ENCODE measurements at places on chromosomes 2 and 18. TPM values are rescaled to one million over a fixed set of nuclear protein-coding genes. Genes with fewer than 3 reads are reported as not detected.

The SRD5A2 gene
- total RNA-seq: not detected

The CYS1 gene
- total RNA-seq: under 0.01 TPM

The UGT1A4 gene
- not detected for total RNA-seq

The GALNT1 gene
- total RNA-seq: 127 TPM

The MFF gene
- 35.4 TPM for total RNA-seq

The CFAP210 gene
- total RNA-seq: not detected

The TRIM43 gene
- not detected for total RNA-seq

DNA sequence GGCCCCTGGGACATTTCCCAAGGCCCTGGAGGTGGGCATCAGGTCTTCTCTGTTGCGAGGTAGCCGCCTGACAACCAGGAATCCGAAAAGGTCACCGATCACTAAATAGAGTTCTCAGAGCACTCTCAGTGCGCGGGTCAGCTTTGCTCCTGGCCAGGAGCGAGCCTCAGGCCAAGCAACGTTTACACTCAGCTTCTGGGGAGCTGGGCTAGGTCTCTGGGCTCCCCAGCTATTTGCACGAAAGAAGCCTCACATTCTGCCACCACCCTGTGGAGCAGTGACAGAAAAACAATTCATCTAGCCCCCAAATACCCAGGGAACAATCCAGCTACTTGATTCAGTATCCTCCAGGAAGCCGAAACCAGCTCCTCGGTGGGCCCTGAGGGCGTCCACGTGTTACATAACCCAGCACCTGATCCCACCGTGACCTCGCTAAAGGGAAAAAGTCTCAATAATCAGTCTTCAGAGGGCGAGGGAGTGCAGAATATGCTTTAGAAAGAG lies 3.3 kb downstream of the SH3BP4 start:
- DNase-seq: no peak

DNA sequence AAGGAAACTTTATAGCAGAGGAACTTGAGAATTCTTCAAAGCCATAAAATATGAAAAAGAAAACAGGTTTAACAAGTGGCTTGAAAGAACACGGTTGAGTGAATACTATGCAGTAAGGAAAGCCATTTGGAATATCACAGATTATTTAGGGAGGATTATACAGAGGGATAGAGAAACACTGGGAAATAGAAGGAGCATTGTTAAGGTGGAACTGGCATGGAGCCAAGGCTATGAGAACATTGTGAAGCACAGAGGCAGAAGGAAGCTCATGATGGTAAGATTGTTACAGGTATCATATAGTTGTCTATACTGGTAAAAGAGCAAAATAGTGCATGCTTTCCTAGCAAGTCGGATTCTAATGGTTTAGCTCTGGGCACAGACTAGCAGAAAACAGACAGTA lies 87.1 kb downstream of the SS18 start:
- DNase-seq: peak; percentile 48

- DNase-seq: no peak
Measured at GRCh38 chr2:127917916-127918315, 32.2 kb upstream of the AMMECR1L start.

DNA sequence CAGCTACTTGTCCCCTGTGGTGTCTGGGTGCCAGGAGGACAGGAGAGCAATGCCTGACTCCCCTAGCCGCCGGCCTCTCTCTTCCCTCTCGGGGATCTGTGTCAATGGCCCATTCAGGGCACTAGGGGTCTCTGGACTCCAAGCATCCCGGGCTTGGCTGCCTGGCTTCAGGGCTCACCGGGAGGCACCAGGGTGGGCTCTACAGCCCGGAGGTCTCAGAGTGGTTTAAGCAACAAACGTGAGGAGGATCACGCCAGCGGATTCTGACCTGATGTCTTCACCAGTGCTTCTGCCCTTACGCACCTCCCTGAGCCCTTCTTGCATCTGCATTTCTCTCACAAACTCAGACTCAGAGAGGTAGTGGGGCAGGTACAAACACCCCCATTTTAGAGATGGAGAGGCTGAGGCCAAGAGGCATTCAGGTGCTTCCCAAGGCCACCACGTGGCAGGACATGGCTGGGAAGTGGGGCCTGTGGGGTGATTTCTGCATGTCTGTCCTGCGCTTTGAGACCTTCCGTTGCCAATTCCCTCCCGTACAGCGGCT lies 243.0 kb downstream of the CELF4 start:
- no peak for DNase-seq

GRCh38 chr2:208097801-208098200 lies 26.5 kb downstream of the CRYGD start:
- peak; percentile 58 for DNase-seq

- DNase-seq: no peak
Measured at GRCh38 chr2:207768168-207768865, 1.4 kb downstream of the FZD5 start.

DNA sequence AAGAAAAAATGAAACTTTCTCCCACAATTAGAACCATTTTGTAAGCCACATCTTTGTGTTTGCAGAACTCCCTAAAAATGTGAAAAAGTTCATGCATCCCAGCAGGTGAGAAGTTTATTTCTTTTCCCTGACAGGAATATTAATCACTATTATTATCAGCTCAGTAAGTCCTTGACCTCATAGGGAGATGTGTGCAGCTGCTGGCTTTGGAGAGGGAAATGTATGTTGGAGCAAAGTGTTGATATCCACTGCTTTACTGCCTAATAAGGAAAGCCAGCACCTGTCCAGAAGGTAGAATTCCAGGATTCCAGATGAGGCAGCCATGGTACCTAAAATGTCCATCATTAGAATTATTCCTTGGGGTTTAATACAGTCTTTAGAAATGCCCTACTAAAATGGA lies 35.8 kb upstream of the CCNT2 start:
- DNase-seq: no peak

- DNase-seq: no peak
Measured at GRCh38 chr2:74658516-74658915, 4.5 kb downstream of the SEMA4F start.

- DNase-seq: no peak
Measured at GRCh38 chr2:195472501-195473234, 184.4 kb upstream of the SLC39A10 start.

GRCh38 chr2:120313695-120314615 lies 32.0 kb upstream of the INHBB start:
- no peak for DNase-seq

- DNase-seq: no peak
Measured at GRCh38 chr2:147843391-147843863, 1.4 kb upstream of the ACVR2A start.

DNA sequence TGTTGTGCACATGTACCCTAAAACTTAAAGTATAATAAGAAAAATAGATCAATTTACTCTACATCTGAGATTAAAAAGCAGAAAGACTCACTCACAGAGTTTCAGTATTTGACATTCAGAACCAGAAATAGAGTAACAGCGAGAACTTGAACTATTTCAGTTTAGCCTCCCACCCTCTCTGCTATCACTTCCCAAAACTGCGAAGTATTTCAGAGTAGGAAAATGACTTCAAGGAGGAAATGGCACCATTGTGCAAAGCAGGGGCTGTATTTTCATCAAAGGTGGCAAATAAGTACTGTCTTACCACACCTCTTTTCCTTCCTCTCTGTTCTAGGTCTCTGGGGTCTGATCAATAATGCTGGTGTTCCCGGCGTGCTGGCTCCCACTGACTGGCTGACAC lies 13.6 kb downstream of the DHRS9 start:
- no peak for DNase-seq

DNA sequence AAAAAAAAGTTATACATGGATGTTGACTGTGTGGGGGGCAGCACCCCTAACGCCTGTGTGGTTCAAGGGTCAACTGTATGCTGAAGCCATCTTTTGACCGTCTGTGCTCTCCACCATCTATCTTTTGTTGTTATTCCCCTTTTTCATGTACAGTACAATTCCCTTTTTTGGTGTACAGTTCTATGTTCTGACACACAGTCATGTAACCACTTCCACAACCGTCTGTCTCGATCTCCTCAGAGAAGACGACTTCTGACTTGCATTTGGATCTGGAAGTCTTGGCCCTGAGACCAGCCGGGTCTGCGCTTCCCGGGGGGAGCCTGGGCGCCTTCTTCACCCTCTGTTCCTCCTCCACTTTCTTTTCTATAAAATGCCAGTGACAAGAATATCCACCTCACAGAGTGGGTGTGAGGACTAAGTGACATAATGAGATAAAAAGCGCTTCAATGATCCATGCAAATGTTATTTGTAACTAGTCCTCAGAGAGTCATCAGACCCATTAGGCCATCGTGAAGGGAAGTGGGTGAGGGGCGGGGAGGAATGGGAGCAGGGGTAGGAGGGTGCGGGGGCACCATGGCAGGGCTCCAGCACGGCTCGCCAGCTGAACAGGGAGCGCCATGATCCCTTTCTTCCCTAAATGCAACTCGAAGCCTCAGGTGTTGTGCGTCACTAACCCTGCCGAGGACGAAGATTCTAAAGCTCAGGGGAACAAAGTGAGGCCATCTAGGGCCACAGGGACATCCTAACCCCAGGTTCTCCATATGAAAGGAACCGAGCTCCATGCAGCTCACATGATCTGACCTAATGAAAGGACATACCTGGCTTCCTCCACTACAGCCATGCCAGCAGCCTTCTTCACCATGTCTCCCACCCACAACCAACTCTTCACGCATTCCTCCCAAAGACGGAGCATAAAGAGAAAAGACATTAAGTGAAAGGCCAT lies 16.6 kb downstream of the ADCY3 start:
- DNase-seq: no peak

DNA sequence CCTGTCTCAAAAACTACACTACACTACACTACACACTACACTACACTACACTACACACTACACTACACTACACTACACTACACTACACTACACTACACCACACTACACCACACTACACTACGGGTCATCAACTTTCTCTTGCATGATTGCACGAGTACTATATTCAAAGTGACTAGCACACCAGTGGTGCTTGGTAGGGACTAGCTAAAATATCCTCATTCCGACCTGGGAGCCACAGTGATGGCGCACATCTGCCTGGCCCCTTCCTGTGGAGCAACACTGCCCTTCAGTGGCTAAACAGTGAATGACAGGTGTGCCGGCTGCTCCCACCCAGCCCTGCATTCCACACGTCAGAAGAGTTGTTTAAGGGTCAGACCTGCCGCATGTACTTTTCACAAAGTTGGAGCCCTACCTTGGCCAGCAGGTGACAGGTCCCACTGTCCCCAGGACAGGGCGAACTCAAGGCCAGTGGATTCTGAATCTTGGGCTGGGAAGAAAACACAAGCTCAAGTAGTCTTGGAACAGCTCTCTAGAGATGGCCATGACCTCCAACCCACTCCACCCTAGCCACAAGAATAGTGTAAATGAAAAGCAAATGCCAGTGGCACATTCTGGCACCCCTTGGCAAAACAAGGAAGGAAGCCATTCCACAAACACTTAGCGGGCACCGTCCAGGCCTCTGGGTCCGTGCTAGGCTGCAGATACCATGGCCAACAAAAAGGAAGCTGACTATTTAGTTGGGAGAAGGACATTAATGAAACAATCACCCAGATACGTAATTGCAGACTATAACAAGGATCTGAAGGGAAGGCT lies 79.7 kb upstream of the MSH2 start:
- peak; percentile 67 for DNase-seq

DNA sequence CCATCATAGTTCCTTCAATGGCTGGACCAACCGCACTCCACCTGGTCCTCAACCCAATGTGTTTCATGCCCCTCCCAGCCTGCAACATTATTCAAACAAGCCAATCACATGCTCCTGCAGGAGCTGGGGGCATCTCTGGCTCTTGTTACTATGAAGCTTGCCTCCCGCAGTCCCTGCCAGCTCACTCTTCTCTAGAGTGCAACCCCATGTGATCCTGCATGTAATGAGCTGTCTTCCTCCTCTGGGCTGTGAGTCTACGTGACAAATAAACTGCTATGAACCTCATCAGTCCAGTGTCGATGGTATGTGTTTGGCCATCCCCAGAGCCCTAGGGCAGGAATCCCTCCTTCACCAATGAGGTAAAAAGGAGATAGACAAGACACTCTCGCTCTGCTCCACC lies 15.8 kb upstream of the BOD1L2 start:
- DNase-seq: no peak

GRCh38 chr2:18356676-18357075 lies 203.8 kb downstream of the RDH14 start:
- DNase-seq: peak; percentile 80

DNA sequence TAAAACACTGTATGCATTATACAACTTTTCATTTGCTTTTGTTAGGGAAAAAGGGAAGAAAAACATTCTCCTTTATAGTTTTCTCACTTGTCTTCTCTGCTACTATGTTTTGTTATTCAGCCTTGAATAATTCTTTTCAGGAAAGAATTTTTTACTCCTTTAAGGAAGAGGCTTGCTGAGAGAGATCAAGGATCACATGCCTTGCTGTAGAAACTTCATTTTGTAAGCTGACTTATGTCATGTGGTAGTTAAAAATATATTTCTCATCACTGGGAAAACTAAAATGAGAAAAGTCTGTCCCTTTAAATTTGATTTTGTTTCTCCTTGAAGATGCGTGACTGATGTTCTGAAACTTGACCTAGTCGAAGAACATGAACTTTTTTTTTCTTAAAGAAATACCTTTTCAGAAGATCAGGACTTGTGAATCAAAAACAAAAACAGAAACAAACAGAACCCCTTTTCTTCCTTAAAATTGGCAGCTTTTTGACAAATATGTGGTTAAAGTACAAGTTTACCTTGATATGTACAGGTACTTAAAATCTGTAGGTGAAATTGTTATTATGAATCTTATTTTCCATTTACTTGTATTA lies 145.1 kb downstream of the COMMD1 start:
- no peak for DNase-seq

- DNase-seq: peak; percentile 58
Measured at GRCh38 chr2:43370705-43371104, 144.3 kb upstream of the ZFP36L2 start.

All from dermis microvascular lymphatic vessel endothelial cell (primary cell).